Spinal cord (tissue), 10 donors: ENCODE measurements at places on chromosomes 11 and 22. TPM values are rescaled to one million over a fixed set of nuclear protein-coding genes. Genes with fewer than 3 reads are reported as not detected.

The FERMT3 gene
- total RNA-seq: 5.1 TPM

The MYBPC3 gene
- total RNA-seq: 0.06 TPM

GRCh38 chr11:77501758-77502157 is 27.9 kb upstream of the PAK1 start:
- no peaks in the 10 kb centered on the region for H3K36me3 ChIP-seq
- no peak overlapping the region for H3K4me3 ChIP-seq
- DNase-seq: no peak

DNA sequence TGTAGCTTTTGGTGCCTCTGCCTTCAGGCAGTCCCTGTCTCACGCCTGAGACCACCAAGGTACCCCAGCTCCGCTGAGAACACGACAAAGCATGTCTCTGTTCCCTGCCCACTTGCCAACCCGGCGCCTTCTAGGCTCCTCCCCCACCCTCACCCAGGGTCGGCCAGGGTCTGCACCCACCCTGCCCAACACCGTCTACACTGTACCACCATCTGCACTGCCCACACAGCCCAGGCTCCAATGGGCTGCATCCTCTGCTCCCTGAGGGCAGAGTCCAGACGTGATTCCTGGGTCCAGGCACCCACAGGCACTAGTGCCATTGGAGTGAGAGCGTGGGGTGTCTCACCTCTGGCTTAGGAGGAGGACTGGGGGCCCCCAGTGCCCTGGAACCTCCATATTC is 22.8 kb upstream of the ACR start:
- H3K4me1 ChIP-seq: peaks cover 57% of the 10 kb centered on the region
- no peak overlapping the region for H3K4me3 ChIP-seq
- no peak overlapping the region for H3K27ac ChIP-seq
- DNase-seq: no peak

- peaks cover 45% of the 10 kb centered on the region for H3K4me1 ChIP-seq
- H3K27me3 ChIP-seq: no peaks in the 10 kb centered on the region
- no peaks in the 10 kb centered on the region for H3K36me3 ChIP-seq
- DNase-seq: no peak
Measured at GRCh38 chr22:24981066-24981465, 28.6 kb downstream of the KIAA1671 start.
